ENCODE measurements at places on chromosomes 3 and 15.

DNA sequence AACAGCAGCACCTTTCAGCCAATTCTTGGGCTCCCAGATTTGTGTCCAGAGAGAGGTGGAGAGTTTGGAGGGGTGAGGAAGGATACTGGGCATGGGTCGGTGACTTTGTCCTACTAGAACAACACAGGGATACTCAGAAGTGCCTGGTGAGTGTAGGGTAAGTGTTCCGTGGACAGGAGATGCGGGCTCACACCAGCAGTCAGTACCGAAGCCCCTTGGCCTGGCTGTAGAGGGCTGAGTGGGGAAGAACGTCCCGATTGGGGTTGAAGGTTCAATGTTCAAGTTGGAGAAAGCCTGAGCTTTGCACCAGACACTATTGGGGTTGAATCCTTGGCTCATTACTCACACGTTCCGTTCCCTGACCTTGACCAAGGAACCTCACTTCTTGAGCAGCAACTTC, 40.8 kb upstream of the SLC6A11 start:
- DNase-seq: no peak
- no peaks in the 10 kb centered on the region for H3K36me3 ChIP-seq
- no peak overlapping the region for H3K27ac ChIP-seq

GRCh38 chr3:10366651-10367101, 45.8 kb upstream of the SEC13 start:
- peaks cover 3% of the 10 kb centered on the region for H3K36me3 ChIP-seq
- H3K4me1 ChIP-seq: peaks cover 15% of the 10 kb centered on the region
- no peak for DNase-seq
- no peak overlapping the region for H3K4me3 ChIP-seq
- no peak overlapping the region for H3K27ac ChIP-seq

DNA sequence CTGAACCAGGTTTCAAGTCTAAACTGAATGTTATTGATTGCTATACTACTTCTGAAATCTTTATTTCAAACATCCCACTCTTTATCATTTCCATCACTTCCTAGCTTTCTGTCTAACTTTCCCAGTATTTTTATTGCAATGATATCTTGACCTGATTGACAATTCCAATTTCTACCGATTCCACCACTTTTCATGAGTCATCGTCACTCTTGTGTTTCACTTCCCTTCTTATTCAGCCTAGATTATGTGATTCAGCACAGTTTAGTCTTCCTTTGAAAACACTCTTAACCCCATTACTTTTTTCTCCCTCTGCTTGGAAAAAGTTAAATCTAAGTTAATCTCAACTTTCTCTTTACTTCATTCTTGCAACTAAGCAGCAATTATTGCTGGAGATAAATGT, 62.6 kb downstream of the SLC7A14 start:
- no peaks in the 10 kb centered on the region for H3K36me3 ChIP-seq
- no peaks in the 10 kb centered on the region for H3K4me1 ChIP-seq
- H3K27ac ChIP-seq: no peak overlapping the region
- no peak for DNase-seq
- H3K27me3 ChIP-seq: peaks cover 10% of the 10 kb centered on the region
- no peak overlapping the region for H3K4me3 ChIP-seq

- H3K36me3 ChIP-seq: no peaks in the 10 kb centered on the region
- no peaks in the 10 kb centered on the region for H3K4me1 ChIP-seq
- no peaks in the 10 kb centered on the region for H3K27me3 ChIP-seq
- H3K27ac ChIP-seq: no peak overlapping the region
Measured at GRCh38 chr3:147864754-147865354, 455.7 kb downstream of the ZIC1 start.

GRCh38 chr3:134034005-134034785, 4.5 kb upstream of the SLCO2A1 start:
- no peak overlapping the region for H3K4me3 ChIP-seq
- H3K27me3 ChIP-seq: peaks cover 22% of the 10 kb centered on the region
- DNase-seq: no peak
- no peak overlapping the region for H3K27ac ChIP-seq

GRCh38 chr15:90686435-90687218, 30.5 kb upstream of the BLM start:
- no peaks in the 10 kb centered on the region for H3K27me3 ChIP-seq
- H3K36me3 ChIP-seq: peaks cover 18% of the 10 kb centered on the region
- H3K4me1 ChIP-seq: peaks cover 58% of the 10 kb centered on the region
- H3K27ac ChIP-seq: peak overlapping the region; percentile 99

- no peak for DNase-seq
- peaks cover 15% of the 10 kb centered on the region for H3K4me1 ChIP-seq
- H3K27me3 ChIP-seq: no peaks in the 10 kb centered on the region
- peaks cover 2% of the 10 kb centered on the region for H3K36me3 ChIP-seq
Measured at GRCh38 chr15:87736401-87736800, 520.1 kb downstream of the NTRK3 start.

DNA sequence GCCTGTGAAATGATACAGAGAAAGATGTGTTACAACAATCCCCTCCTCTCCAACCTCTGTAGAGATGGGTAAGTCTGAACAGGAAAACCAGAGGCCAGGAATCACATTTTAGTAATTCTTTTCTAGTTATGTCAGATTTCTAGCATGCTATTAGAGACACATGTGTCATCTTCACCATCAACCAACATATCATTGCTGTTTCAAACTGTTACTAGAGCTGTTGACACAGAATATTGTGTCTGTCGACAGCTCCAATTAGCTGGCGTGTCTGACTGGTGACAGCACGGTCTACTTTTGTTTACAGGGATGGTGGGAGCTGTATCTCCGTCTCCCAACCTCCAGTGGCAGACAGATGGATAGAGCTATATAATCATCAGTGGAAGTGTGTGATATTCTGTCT, 393.2 kb downstream of the SOX2 start:
- no peak overlapping the region for H3K27ac ChIP-seq
- H3K4me3 ChIP-seq: no peak overlapping the region
- H3K27me3 ChIP-seq: no peaks in the 10 kb centered on the region
- no peaks in the 10 kb centered on the region for H3K36me3 ChIP-seq
- no peaks in the 10 kb centered on the region for H3K4me1 ChIP-seq

- no peak for DNase-seq
- no peaks in the 10 kb centered on the region for H3K27me3 ChIP-seq
Measured at GRCh38 chr3:189883113-189883753, 237.5 kb downstream of the P3H2 start.

GRCh38 chr15:75831806-75832102, 11.5 kb upstream of the UBE2Q2 start:
- no peaks in the 10 kb centered on the region for H3K36me3 ChIP-seq
- H3K27ac ChIP-seq: peak overlapping the region; percentile 5
- no peak overlapping the region for H3K4me3 ChIP-seq
- peaks cover 6% of the 10 kb centered on the region for H3K27me3 ChIP-seq
- DNase-seq: no peak

DNA sequence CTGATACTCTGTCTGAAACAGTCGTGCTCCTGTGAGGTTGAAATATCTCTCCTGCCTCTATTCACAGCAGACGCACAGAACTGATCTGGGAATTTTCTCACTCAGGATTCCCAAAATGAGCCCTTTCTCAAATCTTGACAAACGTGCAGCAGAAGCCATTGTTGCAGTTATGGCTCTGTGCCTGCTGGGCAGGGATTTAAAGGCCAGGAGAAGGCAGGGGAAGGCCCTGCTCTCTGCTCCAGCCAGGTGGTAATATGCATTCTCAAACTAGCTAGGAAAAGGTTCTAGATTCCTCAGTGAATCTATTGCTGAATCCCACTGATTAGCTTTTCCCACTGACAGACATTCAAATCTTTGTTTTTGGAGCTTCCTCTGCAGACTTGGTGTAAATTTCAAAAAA, 2.2 kb downstream of the MINAR1 start:
- DNase-seq: no peak
- H3K27me3 ChIP-seq: peaks cover 58% of the 10 kb centered on the region
- no peak overlapping the region for H3K4me3 ChIP-seq
- no peak overlapping the region for H3K27ac ChIP-seq
- peaks cover 6% of the 10 kb centered on the region for H3K4me1 ChIP-seq
- H3K36me3 ChIP-seq: no peaks in the 10 kb centered on the region

DNA sequence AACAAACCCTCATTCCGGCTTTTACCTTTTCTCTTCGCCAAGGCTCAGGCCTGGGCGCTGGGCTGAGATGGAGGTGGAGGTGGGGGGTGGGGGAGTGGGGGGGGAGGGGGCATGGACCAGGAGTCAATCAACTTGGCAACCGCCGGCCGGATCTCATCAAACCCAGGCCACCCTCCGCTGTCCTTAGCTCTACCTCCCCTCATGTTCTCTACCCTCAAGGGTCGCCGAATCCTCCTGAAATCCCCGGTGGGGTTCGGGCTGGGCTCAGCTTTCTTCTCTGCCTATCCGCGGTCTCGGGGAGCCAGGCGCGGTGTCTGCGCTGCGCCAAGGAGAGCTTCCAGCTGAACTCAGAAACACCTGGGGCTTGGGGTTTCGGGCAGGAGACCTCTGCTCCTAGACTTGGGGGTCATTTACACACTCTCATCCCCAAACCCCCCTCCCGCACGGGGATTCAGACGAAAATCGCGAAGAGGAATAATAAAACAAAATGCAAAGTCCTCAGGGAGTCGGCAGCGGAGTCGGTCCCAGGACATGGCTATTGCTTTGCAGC, 2.5 kb downstream of the ONECUT1 start:
- peaks cover 22% of the 10 kb centered on the region for H3K4me1 ChIP-seq
- peak overlapping the region; percentile 7 for H3K4me3 ChIP-seq
- peaks cover 87% of the 10 kb centered on the region for H3K27me3 ChIP-seq
- no peak overlapping the region for H3K27ac ChIP-seq
- no peak for DNase-seq

DNA sequence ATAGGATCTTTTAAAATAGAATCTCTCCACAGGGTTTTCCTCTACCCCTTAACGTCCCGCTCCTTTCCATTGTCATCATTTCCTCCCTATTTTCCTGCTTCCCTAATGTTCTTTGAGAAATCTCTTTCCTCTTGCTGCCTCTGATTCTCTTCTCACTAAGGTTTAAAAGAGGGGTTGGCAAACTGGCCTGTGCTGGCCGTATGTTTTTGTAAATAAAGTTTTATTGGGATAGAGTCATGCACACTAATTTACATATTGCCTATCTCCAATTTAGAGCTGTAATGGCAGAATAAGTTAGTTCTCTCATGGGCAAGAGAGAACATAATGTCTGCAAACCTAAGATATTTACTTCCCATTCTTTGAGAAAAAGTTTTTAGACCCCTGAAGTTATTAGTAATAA, 25.0 kb downstream of the MRPL3 start:
- DNase-seq: no peak
- H3K27ac ChIP-seq: no peak overlapping the region
- H3K27me3 ChIP-seq: no peaks in the 10 kb centered on the region
- peaks cover 35% of the 10 kb centered on the region for H3K36me3 ChIP-seq

DNA sequence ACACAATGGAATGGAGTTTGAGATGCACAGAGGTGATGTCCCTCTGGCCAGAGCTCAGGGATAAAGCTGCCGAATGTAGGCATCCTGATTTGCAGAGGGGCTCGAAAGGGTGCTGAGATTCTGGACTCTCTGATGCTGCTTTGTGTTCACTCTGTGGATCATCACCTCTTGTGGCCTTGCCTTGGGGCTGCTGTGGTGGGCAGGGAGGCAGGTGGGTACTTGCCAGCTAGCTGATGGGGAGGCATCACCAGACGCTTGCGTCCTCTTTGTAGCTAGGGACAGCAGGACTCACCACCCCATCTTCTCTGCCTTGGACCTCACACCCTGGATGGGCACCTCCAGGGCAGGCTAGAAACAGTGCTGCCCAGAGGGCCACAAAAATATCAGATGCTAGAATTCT, 14.6 kb upstream of the RASGRF1 start:
- no peaks in the 10 kb centered on the region for H3K4me1 ChIP-seq
- H3K27me3 ChIP-seq: peaks cover 34% of the 10 kb centered on the region
- no peaks in the 10 kb centered on the region for H3K36me3 ChIP-seq
- no peak for DNase-seq
- no peak overlapping the region for H3K27ac ChIP-seq
- H3K4me3 ChIP-seq: no peak overlapping the region

GRCh38 chr15:57146506-57147201, 228.2 kb downstream of the TCF12 start:
- H3K27ac ChIP-seq: no peak overlapping the region
- H3K4me3 ChIP-seq: no peak overlapping the region
- DNase-seq: peak; percentile 41
- no peaks in the 10 kb centered on the region for H3K27me3 ChIP-seq
- peaks cover 4% of the 10 kb centered on the region for H3K4me1 ChIP-seq

DNA sequence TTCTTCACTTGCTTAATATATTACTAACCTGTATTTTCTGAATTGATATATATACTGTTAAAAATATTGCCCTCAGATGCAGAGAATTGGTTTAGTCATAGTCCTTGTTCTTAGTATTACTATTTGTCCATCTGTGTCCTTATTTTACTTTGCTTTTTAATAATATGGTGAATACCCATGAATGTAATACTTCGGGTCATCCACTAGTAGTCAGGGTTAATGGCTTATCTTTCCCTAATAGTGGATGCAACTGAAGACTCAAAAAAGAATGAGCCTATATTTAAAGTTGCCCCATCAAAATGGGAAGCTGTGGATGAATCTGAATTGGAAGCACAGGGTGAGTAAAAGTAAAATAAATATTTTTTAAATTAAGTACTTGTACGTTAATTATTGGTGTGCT, 36.5 kb downstream of the U2SURP start:
- DNase-seq: no peak
- H3K27ac ChIP-seq: no peak overlapping the region
- no peaks in the 10 kb centered on the region for H3K27me3 ChIP-seq

DNA sequence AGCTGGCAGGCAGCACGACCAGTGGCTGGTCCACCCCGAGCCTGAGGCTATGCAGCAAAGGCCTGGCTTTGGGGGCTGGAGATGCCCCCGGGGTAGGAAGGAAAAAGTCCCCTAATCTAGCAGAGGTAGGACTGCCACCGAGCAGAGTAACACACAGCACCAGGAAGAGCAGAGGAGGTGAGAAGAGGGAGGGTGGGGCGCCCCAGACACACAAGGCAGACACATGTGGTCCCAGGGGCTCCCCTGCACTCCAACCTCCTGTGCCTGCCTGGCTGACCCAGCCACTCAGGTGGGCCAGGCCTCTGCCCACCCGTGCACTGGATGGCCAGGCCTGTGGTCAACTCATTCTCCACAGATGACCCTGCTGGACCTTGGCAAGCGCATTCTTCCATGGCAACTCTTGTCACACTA, 112.4 kb downstream of the ADCY5 start:
- no peaks in the 10 kb centered on the region for H3K36me3 ChIP-seq
- no peaks in the 10 kb centered on the region for H3K27me3 ChIP-seq
- H3K27ac ChIP-seq: no peak overlapping the region
- DNase-seq: no peak
- H3K4me1 ChIP-seq: peaks cover 8% of the 10 kb centered on the region

GRCh38 chr15:45641374-45641781, 6.5 kb downstream of the SQOR start:
- no peak overlapping the region for H3K27ac ChIP-seq
- H3K4me3 ChIP-seq: no peak overlapping the region
- H3K4me1 ChIP-seq: peaks cover 78% of the 10 kb centered on the region
- peaks cover 66% of the 10 kb centered on the region for H3K36me3 ChIP-seq
- no peak for DNase-seq

DNA sequence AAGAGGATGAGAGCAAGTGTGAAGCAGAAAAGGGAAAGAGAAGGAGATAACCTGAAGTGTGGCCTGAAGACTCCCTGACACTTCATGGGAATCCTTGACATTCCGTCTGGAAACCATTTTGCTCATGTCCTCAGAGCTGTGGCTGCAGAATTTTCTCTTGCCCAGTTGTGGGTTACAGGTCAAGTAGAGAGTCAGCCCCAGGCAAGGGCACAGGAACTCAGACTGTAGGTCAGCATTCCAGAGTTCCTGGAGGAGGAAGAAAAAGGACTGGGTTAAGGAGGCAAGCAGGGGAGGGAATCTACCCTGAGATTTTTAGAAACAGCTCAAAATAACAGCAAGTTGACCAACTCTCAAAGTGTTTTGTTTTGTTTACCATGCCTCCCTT, 4.1 kb upstream of the THSD4 start:
- no peak for DNase-seq
- no peak overlapping the region for H3K4me3 ChIP-seq
- peaks cover 11% of the 10 kb centered on the region for H3K27me3 ChIP-seq
- H3K36me3 ChIP-seq: no peaks in the 10 kb centered on the region
